Femur (tissue), 1 donor: ENCODE measurements at places on chromosomes 2 and 18.

- DNase-seq, result no peak
These were observed 117.1 kb upstream of the MGAT5 start for GRCh38 chr2:134136731-134137130.

- DNase-seq, result no peak
These were observed 5.6 kb downstream of the MYT1L start for GRCh38 chr2:2325516-2325915.

DNA sequence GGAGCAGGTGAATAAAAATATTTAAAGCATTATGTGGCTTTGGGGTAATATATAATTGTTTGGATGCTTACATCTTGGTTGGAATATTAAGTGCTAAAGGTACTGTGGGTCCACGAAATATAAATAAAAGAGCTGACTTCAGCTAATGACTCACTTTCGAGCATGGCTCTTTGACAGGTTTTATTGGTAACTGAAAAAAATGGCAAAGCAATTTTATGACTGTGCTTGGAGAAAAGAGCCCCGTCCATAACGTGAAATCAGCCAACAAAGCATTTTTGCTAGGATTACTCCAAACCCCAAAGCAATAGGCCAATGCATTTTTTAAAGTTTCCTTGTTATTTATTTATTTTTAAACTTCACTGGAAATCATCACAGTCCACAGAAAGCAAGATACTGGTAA is 397.2 kb upstream of the CDH19 start:
- no peak for DNase-seq

DNA sequence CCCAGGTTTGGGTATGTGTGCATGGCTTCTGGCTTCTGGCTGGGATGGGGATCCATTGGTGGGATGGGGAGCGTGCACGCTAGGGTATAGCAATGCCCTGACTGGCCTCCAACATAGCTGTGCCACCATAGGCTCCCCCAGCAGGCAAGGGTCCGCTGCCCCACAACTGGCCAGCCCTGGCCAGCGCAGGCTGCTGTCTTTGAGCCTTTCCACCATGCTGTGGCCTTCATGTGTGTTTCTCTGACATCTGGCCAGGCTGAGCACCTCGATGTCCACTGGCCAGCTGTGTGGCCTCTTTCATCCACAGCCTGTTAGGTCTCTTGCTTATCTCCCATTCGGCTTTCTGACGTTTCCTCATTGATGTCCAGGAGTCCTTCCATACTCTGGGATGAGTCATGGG is 231.3 kb downstream of the NDUFA10 start:
- no peak for DNase-seq

DNA sequence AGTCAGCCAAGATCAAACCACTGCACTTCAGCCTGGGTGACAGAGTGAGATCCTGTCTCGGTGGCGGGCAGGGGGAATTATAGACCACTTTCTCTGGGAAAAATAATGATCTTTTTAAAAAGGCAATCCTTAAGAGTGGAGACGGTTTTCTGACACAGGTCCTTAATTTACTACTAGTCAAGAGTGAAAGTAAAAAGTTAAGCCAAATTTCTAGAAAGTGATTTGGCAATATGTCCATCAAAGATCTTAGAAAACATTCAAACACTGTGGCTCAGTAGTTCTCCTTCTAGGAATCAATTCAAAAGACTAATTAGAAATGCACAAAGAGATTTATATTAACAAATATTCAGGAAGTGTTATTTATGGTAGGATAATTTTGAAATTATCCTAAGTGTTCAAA is 148.5 kb upstream of the DNMT3A start:
- DNase-seq, result no peak
